Skin of body (tissue), 3 donors: ENCODE measurements at places on chromosomes 6 and 20. TPM values are rescaled to one million over a fixed set of nuclear protein-coding genes. Genes with fewer than 3 reads are reported as not detected.

ASIP gene
- 7.6 TPM for total RNA-seq

PKHD1 gene
- total RNA-seq: 1.3 TPM

GRCh38 chr6:30683183-30683979, 3.1 kb downstream of the PPP1R18 start:
- DNase-seq: peak; percentile 8

- no peak for DNase-seq
These were observed 279.9 kb downstream of the CD83 start for GRCh38 chr6:14397518-14397901.

GRCh38 chr6:20542927-20543602, 8.8 kb downstream of the CDKAL1 start:
- DNase-seq: no peak
